WTC11 (cell line): ENCODE measurements at places on chromosomes 7 and 10. TPM values are rescaled to one million over a fixed set of nuclear protein-coding genes. Genes with fewer than 3 reads are reported as not detected.

ADAM12 gene
- total RNA-seq = 0.22 to 0.46 TPM (median 0.34 TPM) in 3 replicates

CYP3A7 gene
- total RNA-seq = not detected in 3 replicates

C10orf71 gene
- not detected in 3 replicates for total RNA-seq

DNA sequence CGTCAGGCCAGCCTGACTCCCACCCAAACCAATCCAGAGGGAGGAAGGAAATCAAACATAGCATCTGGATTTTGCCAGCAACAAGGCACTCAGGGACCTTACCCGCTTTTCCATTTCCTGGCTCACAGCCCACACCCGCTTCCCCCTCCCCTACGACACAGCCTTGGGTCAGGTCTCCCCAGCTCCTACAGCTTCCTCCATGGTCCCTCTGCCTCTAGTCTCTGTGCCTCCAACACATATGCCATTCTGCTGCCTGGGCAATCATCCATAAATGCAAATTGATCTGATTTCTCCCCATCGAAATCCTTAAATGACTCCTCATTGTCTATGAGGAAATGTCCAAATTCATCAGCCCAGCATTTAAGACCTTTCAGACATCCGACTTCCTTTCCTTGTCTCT, 53.2 kb upstream of the CUX1 start:
- no peak for DNase-seq
- H3K27ac ChIP-seq = peak overlapping the region; percentile 26; the same call in 1 of the 2 replicates
- no peaks in the 10 kb centered on the region for H3K36me3 ChIP-seq
- H3K4me3 ChIP-seq = no peak overlapping the region

DNA sequence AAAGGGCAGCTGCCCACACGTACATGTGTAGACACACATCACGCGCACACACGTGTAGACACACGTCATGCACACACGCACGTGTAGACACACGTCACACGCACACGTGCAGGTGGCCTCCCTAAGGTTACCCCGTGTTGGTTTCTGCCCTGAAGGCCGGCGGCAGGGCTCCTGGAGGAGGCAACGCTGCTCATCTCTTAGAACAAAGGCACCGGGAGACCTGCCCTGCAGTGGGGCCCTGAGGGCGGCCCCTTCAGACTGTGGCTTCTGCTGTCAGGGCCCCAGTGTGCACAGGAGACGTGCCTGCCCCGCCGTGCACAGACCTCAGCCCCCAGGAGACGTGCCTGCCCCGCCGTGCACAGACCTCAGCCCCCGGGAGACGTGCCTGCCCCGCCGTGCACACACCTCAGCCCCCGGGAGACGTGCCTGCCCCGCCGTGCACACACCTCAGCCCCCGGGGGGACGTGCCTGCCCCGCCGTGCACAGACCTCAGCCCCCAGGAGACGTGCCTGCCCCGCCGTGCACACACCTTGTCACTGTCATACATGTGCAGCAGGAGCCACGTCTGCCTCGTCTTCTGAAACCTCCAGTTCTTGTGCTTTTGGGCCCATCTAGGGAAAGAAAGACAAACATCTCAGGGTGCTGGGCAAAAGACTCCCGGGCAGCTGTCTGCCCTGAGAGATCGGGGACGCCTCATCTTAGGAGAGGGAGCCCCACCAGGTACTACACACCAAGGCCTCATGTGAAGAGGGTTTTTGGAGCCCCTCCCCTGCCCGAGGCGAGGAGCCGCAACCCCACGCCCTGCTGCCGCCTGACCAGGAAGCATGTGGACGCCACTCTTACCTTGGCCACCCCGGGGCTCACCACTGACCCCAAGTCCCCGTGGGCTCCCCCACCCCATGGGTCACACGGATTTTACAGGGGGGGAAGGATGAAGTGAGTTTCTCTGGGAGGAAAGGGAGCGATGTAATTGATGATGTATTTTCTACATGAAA, 17.3 kb downstream of the CYP2W1 start:
- H3K4me1 ChIP-seq = no peaks in the 10 kb centered on the region
- H3K4me3 ChIP-seq = no peak overlapping the region
- H3K27ac ChIP-seq = peak overlapping the region; percentile 53
- H3K36me3 ChIP-seq = no peaks in the 10 kb centered on the region
- H3K27me3 ChIP-seq = no peaks in the 10 kb centered on the region

DNA sequence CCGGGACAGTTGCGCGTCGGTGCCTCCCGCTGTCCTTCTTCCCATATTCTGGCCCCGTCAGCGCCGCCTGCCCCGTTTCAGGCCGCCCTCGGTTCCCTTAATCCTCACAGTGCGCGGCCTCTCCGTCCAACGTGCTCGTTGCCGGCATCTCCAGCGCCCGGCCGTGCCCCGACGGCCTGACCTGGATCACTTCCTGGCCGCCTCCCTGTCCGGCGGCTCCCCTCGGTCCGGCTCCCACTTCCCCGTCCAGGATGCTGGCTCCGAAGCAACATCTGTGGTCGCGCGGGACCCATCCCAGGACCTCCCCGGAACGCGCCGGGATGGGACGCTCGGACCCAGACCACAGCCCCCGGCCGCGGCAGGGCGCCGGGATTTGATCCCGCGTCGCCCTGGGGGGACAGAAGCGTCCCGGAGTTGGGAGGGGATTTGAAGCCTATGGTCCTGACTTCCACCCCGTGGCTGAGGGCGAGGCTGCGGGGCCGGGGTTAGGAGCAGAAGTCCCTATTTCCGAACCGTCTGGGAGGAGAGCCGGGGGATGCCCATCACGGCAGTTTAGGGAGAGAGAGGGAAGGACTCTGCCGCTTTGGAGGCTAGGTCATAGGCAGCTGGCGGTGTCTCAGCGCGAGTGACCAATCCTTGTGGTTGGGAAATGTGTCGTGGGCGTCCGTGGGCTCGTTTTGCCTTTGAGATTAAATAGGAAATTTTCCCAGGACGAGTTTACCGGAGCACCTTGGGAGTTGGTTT, 53.8 kb downstream of the KCTD7 start:
- H3K4me1 ChIP-seq = peaks cover 12% of the 10 kb centered on the region
- no peak overlapping the region for H3K27ac ChIP-seq
- H3K36me3 ChIP-seq = no peaks in the 10 kb centered on the region
- DNase-seq = peak; percentile 48

GRCh38 chr10:104935656-104936055, 294.6 kb downstream of the SORCS3 start:
- H3K4me1 ChIP-seq = peaks cover 9% of the 10 kb centered on the region
- H3K36me3 ChIP-seq = no peaks in the 10 kb centered on the region
- no peak overlapping the region for H3K4me3 ChIP-seq
- no peaks in the 10 kb centered on the region for H3K27me3 ChIP-seq

- H3K36me3 ChIP-seq = peaks cover 10% of the 10 kb centered on the region
- H3K27me3 ChIP-seq = no peaks in the 10 kb centered on the region
- DNase-seq = no peak
- H3K27ac ChIP-seq = peak overlapping the region; percentile 88
Measured at GRCh38 chr7:100706672-100707311, 871 bp downstream of the POP7 start.
